ENCODE measurements at places on chromosomes 16 and 17.

DNA sequence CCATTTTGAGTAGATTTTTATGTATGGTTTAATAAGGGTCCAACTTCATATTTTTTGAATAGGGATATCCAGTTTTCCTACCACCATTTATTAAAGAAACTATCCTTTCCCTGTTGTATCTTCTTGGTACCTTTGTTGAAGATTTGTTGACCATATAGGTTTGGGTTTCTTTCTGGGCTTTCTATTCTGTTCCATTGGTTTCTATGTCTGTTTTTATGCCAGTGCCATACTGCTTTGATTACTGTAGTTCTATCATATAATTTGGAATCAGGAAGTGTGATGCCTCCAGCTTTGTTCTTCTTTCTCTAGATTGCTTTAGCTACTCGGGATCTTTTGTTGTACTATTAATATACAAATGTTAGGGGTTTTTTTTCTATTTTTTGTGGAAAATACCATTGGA is 46.5 kb downstream of the PPM1E start:
- no peak for DNase-seq

DNA sequence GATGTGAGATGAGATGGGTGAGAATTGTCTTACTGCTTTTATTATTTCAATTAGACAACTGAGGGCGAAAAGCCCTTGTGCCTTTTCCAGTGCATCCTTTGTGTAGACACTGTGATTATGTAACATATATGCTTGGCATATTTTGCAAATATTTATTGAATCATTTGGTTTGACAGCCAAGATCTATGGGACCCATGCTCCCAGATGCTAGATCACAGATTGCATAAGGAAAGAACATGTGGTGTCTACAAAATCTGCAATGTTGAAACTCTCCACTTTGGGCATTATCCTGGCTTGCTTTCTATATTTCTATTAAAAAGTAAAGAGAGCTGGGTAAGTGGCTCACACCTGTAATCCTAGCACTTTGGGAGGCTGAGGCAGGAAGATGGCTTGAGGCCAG is 4.8 kb upstream of the COG1 start:
- no peak for DNase-seq

GRCh38 chr16:57253466-57253865 is 8.4 kb downstream of the ARL2BP start:
- DNase-seq = no peak

DNA sequence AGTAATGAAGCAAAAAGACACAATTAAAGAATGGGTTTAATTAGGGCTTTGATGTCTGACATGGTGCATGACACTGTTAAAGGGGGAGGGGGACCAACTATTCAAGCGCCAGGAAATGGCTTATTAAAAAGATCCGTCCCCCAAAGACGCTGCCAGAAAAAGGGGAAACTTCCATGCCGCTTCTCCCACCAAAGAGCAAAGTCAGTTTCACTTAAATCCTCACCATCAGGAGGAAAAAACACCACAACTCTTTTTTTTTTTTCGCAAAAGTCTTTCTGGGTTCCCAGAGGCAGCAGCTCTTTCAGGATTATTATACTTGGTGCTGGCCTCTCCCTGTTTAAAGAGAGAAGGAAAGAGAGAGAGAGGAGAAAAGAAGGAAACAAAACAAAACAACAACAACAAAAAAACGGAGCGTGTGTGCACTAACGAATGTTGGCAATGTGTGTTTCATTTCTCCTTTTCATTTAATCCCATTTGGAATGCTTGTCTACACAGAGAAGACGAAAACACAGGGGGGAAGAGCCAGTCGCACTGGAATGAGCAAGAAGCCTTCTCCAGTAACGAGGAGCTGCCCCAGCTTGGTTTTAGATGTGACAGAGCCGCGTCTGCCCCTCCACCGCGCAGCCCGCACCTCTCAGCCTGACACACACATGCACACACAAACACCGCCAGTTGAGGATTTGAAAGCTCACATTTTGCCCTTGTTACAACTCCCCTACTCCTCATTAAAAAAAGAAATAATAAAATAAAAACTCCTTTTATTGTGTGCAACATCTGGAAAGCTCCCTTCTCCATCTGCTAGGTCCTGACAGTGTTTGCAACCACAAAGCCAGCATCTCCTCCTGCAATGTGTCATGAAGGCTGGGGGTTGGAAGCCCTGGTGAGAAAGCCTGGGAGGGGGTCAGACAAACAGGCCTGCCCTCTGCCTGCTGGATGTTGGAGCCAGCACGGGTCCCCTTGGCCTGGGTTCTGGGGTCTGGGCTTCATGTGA is 32.7 kb upstream of the AXIN2 start:
- DNase-seq = peak; percentile 24

DNA sequence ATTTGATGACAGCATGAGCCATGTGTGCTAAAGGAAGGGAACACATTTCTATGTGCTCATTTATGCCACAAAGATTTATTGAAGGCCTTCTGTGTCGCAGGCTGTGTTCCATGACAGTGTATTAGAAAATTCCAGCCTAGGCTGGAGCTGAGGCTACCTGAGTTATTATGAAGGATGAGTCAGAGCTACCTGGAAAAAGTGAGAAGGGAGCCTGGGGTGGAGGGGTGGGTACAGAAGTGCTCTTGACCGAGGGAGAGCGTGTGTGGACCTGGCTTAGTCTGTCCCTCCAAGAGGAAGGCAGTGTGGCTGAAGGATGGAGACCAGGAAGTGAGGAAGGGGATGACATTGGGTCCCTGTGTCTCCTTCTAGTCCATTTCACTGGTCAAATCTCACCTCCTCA is 98.3 kb downstream of the N4BP1 start:
- no peak for DNase-seq

GRCh38 chr17:69198238-69198637 is 30.4 kb downstream of the ABCA10 start:
- DNase-seq = no peak

GRCh38 chr17:73797594-73798110 is 153.4 kb upstream of the SDK2 start:
- no peak for DNase-seq

DNA sequence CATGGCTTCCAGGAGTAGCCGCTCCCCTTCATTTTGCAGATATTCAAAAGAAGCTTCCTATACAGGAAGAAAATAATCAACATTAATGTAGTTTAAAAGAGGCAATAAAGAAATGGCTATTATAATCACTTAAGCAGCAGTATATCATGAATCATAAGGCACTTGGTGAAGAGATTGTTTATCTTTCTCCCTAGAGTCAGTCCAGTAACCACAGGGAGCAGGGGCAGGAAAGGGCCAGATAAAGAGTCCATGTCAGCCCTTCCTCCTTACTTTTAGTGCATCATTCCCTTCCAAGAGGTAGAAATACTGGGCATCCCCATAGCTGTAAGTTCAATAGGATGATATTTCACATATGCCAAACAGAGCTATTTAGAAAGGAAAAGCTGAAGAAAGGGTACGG is 184.6 kb upstream of the C17orf78 start:
- no peak for DNase-seq

GRCh38 chr16:5488581-5488980 is 391.0 kb upstream of the EEF2KMT start:
- DNase-seq = no peak

DNA sequence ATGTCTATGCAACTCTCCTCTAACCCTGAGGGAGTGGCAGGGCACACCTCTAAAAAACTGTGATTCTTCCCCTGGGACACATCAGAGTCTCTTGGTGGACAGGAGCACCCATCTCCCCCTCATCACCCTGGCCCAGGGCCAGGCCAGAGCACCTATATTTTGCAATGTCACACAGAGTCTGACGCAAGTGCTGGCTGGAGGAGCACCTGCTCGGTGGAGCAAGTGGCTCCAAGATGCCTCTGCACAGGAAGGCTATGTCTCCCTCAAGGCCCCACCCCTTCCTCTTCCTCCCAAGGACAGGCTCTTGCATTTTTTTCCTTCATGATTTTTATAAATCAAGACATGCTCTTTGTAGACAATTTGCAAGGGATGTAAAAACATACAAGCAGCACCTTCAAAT is 13.3 kb downstream of the SNN start:
- DNase-seq = no peak

GRCh38 chr16:49484451-49484849 is 110.8 kb downstream of the C16orf78 start:
- no peak for DNase-seq

GRCh38 chr16:53654946-53655345 is 48.7 kb downstream of the RPGRIP1L start:
- DNase-seq = no peak

GRCh38 chr16:89615596-89616090 is 2.2 kb downstream of the DPEP1 start:
- DNase-seq = peak; percentile 29

- DNase-seq = no peak
Observed at GRCh38 chr17:31857920-31858641, 963 bp downstream of the COPRS start.

- DNase-seq = no peak
Observed at GRCh38 chr16:53056392-53056881, 1.6 kb downstream of the CHD9 start.

DNA sequence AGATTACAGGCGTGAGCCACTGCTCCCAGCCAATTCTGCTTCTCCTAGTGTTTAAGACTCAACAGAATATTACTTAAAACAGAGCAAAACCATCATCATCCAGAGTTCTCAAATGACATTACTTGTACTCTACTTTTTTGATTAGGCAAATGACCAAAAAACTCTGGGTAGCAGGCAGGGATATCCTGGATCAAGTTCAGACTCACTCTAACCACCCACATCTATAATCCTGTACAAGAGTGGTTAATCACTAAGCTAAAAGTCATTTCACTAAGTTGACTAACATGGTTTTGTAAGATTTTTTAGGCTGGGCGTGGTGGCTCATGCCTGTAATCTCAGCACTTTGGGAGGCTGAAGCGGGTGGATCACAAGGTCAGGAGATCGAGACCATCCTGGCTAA is 6.8 kb downstream of the NAE1 start:
- no peak for DNase-seq
